ENCODE measurements at places on chromosomes 6 and 20.

DNA sequence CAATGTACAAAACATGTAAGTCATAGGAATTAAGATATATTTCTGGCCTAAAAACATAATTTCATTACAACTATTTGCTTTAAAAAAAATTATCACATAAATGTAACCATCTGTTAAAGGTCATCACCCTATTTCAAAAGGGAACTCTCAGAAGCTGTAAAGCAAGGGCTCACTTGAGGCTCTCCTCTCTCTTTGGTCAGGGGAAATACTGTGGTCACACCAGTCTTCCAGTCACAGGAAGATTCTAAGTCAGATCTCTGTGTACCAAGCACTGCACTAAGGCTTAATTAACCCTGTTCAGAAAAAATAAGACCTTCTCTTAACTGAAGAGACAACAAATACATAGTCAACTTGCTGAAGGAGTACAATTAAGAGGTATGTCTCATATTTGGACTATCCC is 75.6 kb downstream of the MMS22L start:
- no peak for DNase-seq

DNA sequence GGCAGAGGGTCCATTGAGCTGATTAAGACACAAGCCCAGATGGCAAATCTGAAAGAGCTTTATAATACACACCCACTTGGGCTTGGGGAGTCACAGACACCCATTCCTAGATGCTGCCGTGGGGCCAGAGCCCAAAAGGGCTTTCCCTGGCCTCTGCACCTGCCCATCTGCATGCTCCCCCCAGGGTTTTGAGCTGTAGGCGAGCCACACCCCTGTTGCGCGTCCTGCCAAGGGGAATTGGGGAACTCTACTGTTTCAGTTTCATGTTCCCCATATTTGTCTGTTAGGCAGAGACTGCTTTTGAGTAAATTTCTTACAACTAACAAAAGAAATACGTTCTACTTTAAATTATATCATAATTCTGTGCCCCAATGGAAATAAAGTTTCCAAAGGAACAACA is 52.9 kb upstream of the FNDC1 start:
- DNase-seq: no peak

- DNase-seq: no peak
These were observed 61.7 kb upstream of the ZMYND8 start for GRCh38 chr20:47418069-47418757.

DNA sequence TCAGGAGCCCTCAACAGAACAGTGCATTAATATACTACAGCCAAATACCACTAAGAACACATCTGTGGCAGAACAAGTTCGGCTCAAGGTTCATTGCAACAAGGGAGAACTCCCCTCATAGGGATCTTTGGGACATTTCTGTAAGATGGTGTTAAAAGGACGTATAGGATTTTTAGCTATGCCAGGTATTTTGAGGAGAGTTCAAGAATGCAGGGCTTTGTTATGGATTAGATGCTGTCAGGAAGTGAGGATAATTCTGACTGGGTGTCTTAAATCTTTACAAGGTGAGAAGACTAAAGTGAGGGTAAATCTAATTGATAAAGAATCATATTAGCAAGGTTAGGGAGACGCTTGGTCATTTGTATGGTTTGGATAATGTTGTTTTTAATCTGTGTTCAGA is 83.7 kb upstream of the AHI1 start:
- DNase-seq: no peak

DNA sequence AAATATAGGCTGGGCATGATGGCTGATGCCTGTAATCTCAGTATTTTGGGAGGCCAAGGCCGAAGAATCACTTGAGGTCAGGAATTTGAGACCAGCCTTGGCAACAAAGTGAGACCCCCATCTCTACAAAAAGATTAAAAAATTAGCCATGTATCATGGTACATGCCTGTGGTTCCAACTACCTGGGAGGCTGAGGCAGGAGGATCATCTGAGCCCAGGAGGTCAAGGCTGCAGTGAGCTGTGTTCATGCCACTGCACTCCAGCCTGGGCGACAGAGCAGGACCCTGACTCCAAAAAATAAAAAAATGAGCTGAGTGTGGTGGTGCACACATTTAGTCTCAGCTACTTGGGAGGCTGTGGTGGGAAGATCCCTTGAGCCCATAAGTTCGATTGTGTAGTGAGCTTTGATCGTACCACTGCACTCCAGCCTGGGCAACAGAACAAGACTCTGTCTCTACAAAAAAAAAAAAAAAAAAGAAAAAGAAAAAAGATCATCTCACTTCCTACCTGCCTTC is 10.1 kb upstream of the GUCA1B start:
- DNase-seq: no peak

- DNase-seq: no peak
These were observed at the start of gene C20orf204 for GRCh38 chr20:64035933-64036345. Gene C20orf204, plus strand, starts transcription at chr20:64036182. Its CDS starts 142 bp downstream, at chr20:64036324.

- no peak for DNase-seq
These were observed 90.9 kb upstream of the GRIK2 start for GRCh38 chr6:101302593-101302992.

DNA sequence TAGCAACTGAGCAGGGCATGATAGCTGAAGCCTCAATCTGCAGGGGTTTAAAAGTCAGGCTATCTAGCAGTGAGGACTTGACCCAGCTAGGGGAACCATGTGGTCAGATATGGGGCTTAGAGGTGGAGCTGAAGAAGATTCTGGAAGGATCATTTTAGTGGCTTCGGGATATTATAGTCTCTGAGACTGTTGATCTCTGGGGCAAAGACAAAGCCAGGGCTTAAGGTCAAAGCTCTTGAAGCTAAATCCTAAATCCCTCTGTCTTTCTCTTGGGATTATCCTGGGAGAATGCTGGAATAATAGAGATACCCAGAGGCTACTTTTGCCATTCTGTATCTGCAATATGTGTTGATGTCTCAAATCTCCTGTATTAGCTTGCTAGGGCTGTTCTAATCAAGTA is 132.2 kb downstream of the DHX35 start:
- DNase-seq: no peak

Measured in NK-92 treated with Interleukin-12 subunit alpha and Interleukin-12 subunit beta, amount 100 ng/mL, for 24 hours (cell line).